ENCODE measurements at places on chromosomes 3 and 15.

DNA sequence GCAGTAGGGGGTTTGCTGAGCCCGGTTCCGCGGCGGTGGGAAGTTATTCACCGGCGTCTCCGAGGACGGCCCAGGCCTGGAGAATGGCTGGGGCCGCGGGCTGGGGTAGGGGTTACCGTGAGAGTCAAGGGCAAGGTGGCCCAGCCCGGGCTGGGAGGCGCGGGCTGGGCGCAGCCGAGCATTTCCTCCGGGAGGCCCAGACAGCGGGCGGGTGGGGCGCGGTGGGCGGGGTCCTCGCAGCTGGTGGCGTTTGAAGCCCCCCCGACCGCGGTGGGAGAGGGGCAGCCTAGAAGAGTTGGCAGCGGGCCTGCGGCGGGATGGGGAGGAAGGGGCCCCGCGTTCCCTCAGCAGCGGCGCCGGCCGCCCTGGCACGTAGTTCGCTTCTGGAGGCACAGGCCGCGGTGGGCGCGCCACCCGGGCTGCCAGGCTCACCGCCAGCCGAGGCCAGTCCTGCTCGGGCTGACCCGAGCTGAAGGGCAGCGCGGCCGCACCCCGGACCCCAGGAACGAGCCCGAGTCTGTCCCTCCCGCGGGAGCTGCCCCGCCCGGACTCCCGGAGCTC, 960 bp upstream of the KLF13 start:
- H3K27me3 ChIP-seq: no peaks in the 10 kb centered on the region
- peak overlapping the region; percentile 75 for H3K4me3 ChIP-seq
- H3K27ac ChIP-seq: peak overlapping the region; percentile 86
- peak; percentile 96 for DNase-seq

DNA sequence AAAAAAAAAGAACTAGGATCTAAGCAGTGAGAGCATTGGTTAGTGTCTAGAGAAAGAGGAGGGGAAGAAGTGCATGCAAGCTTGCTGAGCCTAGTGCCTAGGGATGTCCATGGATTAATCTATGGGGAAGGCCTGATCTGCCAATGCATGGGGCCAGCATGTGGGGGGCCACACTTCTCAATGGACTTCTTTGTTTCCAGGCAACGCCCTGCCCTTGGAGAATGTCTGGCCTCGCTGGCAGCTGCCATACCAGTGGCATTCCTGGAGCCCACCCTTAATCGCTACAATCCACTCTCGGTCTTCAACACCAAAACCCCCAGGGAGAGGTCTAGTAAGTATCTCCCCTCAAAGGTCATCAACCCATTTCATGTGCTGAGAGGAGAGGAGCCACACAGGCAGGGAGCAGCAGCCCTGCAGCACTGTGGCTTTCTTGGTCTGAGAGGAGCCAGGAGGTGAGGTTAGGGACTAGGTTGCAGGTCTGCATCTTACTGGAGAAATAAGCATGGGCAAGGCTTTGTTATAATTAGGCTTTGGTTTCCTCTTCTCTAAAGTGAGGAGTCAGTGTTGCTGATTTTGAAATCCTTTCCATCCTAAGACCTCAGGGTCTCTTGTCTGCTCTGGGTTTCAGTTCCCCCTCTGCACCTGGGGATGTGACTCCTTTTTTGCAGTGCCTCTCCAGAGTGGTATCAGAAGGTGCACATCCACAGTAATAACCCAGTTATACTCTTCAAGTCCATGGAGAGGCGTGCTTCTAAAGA, 188.1 kb upstream of the CHRM5 start:
- H3K36me3 ChIP-seq: no peaks in the 10 kb centered on the region
- no peak overlapping the region for H3K27ac ChIP-seq
- no peak for DNase-seq
- no peaks in the 10 kb centered on the region for H3K27me3 ChIP-seq
- no peak overlapping the region for H3K4me3 ChIP-seq

DNA sequence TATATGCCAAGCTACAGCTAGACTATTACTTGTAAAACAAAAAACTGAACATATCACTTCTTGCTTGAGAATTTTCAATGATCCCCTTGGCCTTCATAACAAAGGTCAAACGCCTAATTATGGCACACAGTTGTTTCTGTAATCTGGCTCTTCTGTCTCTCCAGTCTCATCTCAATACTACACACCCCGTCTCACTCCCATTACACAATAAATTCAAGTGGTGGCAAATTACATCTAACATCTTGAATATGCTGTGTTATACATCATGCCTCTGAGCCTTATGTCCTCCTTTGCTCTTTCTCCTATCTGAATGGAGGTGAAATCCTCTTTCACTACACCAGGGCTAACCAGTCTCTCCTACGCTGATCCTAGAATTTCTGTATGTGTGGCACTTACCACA, 140.4 kb downstream of the TBL1XR1 start:
- H3K27ac ChIP-seq: no peak overlapping the region
- DNase-seq: no peak
- H3K27me3 ChIP-seq: no peaks in the 10 kb centered on the region
- peaks cover 16% of the 10 kb centered on the region for H3K36me3 ChIP-seq
- no peak overlapping the region for H3K4me3 ChIP-seq

GRCh38 chr3:181623924-181624694, 87.6 kb upstream of the SOX2 start:
- H3K4me1 ChIP-seq: no peaks in the 10 kb centered on the region
- H3K27ac ChIP-seq: no peak overlapping the region
- no peaks in the 10 kb centered on the region for H3K27me3 ChIP-seq
- DNase-seq: no peak

GRCh38 chr3:165753560-165753959, 83.7 kb downstream of the BCHE start:
- no peak for DNase-seq
- H3K4me1 ChIP-seq: no peaks in the 10 kb centered on the region
- H3K27ac ChIP-seq: no peak overlapping the region
- H3K27me3 ChIP-seq: no peaks in the 10 kb centered on the region

- no peaks in the 10 kb centered on the region for H3K36me3 ChIP-seq
- peaks cover 47% of the 10 kb centered on the region for H3K4me1 ChIP-seq
- H3K27me3 ChIP-seq: no peaks in the 10 kb centered on the region
- no peak overlapping the region for H3K4me3 ChIP-seq
- no peak for DNase-seq
Measured at GRCh38 chr3:183527428-183528379, 27.8 kb downstream of the KLHL6 start.

- H3K27me3 ChIP-seq: peaks cover 41% of the 10 kb centered on the region
- H3K36me3 ChIP-seq: no peaks in the 10 kb centered on the region
- peaks cover 11% of the 10 kb centered on the region for H3K4me1 ChIP-seq
- H3K27ac ChIP-seq: no peak overlapping the region
- peak; percentile 83 for DNase-seq
Measured at GRCh38 chr15:82647835-82648256, 683 bp upstream of the CPEB1 start.

DNA sequence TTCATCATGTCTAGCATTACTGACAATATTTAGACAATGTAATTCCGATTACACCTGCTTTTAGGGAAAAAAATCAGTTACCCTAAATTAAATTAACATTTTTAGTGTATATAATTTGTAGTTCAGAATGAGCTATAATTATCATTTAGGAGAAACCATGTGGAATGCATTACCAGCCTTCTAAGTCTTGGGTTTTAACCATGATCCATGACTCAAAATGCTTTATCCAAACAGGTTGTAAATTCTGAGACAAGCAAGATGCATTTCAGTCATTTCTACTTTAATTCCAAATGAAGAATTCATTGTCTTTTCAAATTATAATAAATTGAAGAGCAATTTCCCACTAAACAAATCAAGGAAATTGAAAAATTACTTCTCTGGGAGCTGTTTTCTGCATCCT, 243.7 kb upstream of the LRIG1 start:
- no peak for DNase-seq
- no peak overlapping the region for H3K27ac ChIP-seq
- no peaks in the 10 kb centered on the region for H3K36me3 ChIP-seq
- H3K4me1 ChIP-seq: no peaks in the 10 kb centered on the region
- H3K27me3 ChIP-seq: no peaks in the 10 kb centered on the region
- H3K4me3 ChIP-seq: no peak overlapping the region

GRCh38 chr3:130992344-130992743, 34.3 kb downstream of the ASTE1 start:
- H3K4me3 ChIP-seq: no peak overlapping the region
- no peak for DNase-seq
- no peaks in the 10 kb centered on the region for H3K27me3 ChIP-seq
- H3K27ac ChIP-seq: no peak overlapping the region
- H3K36me3 ChIP-seq: peaks cover 76% of the 10 kb centered on the region

DNA sequence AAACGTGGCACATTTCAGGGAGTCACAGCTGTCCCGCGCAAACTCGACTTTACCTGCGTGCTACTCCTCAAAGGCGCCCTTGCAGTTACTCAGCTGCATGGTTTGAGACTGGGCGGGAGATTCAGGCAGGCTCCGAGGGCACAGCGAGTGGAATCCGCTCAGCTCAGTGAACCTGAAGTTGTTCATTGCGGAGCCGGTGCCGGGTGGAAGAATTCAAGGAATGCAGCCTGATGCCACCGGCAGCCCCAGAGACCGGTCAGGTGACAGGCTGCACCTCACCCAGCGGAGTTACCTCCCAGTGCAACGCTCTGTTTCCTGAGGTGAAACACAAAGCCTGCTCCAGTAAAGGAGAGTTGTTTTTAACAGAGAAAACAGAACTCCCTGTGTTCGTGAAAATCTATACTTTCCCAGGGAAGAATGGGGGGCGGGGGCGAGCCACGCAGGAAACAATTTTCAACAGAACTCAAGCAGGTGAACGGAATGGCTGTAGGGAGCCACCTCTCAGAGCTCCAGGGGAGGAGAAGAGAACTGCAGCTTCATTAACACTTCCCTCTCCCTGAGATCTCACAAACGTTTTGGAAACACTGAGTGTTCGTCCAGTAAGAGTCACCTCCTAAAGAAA, 3.8 kb downstream of the VEPH1 start:
- H3K36me3 ChIP-seq: no peaks in the 10 kb centered on the region
- H3K27ac ChIP-seq: no peak overlapping the region
- H3K4me3 ChIP-seq: peak overlapping the region; percentile 52
- H3K4me1 ChIP-seq: peaks cover 11% of the 10 kb centered on the region
- H3K27me3 ChIP-seq: peaks cover 58% of the 10 kb centered on the region
- DNase-seq: peak; percentile 69

- no peaks in the 10 kb centered on the region for H3K27me3 ChIP-seq
- H3K36me3 ChIP-seq: peaks cover 11% of the 10 kb centered on the region
- DNase-seq: no peak
Measured at GRCh38 chr3:152360302-152360701, 91.6 kb downstream of the MBNL1 start.

- no peak overlapping the region for H3K4me3 ChIP-seq
- DNase-seq: no peak
- H3K27me3 ChIP-seq: no peaks in the 10 kb centered on the region
- peak overlapping the region; percentile 96 for H3K27ac ChIP-seq
- H3K36me3 ChIP-seq: no peaks in the 10 kb centered on the region
- H3K4me1 ChIP-seq: peaks cover 12% of the 10 kb centered on the region
Measured at GRCh38 chr3:38163117-38163840, 2.1 kb upstream of the OXSR1 start.
